ENCODE measurements at places on chromosomes 3 and 15.

DNA sequence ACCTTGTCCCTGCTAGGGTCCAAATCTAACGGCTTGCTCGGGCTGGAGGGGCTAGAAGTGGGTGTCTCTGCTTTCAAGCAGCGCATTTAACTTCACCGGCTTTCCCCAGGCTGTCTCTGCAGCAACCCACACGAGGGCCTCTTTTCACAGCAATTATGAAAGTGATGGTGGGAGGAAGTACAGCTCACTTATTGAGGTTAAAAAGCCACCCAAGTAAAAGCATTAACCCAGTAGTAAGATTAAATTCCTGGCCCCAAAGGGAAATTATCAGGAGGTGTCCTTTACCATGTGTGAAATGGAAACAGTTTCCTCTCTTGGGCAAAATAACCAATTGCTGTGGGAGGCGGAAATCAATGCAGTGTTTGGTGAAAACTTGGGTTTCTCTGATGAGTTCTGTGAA is 41.1 kb downstream of the NGRN start:
- DNase-seq = peak; percentile 45

- no peak for DNase-seq
These were observed 7.2 kb downstream of the GLDN start for GRCh38 chr15:51348688-51349087.

DNA sequence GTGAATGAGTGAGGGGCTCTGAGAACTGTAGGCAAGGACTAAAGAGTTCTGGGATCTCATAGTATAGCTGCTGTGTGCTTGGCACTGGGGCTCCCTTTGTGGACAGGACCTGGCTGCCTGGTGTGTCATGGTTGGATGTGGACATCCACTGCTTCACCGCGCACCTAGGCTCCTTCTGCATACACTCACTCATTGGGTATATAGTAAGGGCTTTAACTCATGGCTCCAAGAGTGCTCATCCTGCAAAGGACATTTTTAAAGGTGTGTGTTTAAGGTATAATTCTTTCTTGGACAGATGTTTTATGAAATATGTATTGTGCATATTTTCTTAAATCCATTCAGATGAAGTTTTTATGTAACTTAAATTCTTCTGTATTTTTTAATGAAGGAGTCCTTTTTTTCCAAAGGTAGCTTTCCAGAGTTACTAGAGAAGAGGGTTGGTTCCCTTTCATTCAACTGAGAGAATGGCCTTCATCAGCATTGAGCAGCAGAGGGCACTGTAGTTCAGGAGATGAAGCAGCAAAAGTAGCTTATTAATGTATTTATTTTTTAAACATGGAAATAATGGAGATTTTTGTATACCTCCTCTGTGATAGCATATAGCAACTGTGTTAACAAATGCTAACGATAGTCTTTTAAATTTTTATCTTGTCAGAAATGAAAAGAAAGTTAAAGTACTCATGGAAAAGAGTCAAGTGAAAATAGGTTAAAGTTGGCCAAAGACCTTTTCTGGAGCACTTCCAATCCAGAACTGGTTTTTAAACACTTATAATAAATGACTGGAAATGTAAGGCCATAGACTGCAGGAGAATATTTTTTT is 25.2 kb downstream of the OXNAD1 start:
- DNase-seq = no peak

GRCh38 chr3:63951492-63952247 is 39.5 kb upstream of the SCAANT1 start:
- DNase-seq = no peak

GRCh38 chr3:58041826-58042324 is 33.7 kb downstream of the FLNB start:
- no peak for DNase-seq

DNA sequence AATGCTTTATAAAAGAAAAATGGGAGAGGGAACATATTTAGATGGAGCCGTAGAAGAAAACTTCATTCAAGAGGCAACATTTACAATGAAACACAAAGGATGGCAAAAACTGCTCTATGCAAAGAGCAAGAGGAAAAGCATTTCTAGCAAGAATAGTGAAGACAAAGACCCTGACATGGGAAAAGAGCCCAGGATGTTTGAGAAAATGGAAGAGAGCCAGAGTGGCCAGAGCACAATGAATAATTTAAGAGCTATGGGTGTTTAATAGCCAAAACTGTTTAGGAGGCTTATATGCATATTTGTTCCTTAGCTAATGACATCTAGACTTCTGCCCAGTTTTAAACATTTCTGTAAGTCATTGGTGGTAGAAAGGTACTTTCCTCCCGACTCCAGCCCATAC is 25.4 kb upstream of the SEMA6D start:
- DNase-seq = no peak

- no peak for DNase-seq
These were observed 77.7 kb upstream of the FAM174B start for GRCh38 chr15:92733090-92733933.

DNA sequence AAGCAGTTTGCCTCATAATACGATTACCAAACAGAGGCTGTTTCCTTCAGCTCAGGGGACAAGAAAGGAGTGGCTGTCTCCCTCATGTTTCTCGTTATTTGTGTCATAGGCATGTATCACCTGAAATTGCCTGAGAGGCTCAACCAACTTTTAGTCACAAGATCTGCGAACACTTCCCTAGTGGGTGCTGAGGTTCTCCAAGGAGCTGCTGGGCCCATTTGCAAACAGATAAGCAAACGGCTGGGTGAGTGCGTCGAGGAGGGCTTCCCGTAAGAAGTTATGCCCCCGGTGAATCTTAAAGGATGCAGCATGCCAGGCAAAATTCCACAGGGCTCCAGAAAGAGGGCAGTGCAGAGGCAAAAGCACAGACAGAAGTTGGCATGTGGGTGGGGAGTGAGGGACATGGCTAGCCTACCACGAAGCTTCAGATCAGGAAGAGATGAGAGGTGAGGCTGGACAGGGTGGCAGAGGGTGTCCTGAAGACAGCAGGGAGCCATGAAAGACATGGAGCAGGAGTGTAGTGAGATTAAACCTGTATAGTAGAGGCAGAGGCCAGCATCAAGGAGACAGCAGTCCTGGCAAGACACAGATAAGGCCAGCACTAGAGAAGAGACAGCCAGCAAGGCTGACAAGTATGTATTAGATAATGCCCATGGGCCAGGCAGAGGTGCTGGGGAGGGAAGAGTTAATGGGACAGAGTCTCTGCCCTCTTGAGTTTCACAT is 4.0 kb upstream of the GP9 start:
- DNase-seq = no peak
